Cortex of kidney (tissue), 1 donor: ENCODE measurements at places on chromosomes 4 and X.

- DNase-seq, result no peak
Measured at GRCh38 chr4:155545456-155545855, 121.2 kb upstream of the GUCY1A1 start.

GRCh38 chr4:47668810-47669408, 169.0 kb downstream of the CORIN start:
- no peak for DNase-seq

GRCh38 chr4:162622664-162623063, 458.9 kb upstream of the FSTL5 start:
- DNase-seq, result no peak

DNA sequence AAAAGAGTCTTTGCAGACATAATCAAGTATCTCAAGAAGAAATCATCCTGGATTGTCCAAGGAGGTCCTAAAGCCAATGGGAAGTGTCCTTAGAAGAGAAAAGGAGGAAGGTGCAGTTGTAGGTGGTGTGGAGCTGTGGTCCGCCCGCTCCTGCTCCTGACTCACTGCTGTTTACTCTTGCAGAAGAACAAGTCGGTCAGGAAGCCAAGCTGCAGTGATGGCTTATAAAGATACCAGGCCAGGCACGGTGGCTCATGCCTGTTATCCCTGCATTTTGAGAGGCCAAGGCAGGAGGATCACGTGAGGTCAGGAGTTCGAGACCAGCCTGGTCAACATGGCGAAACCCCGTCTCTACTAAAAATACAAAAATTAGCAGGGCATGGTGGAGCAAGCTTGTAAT, 66.4 kb upstream of the ATP6AP2 start:
- no peak for DNase-seq

DNA sequence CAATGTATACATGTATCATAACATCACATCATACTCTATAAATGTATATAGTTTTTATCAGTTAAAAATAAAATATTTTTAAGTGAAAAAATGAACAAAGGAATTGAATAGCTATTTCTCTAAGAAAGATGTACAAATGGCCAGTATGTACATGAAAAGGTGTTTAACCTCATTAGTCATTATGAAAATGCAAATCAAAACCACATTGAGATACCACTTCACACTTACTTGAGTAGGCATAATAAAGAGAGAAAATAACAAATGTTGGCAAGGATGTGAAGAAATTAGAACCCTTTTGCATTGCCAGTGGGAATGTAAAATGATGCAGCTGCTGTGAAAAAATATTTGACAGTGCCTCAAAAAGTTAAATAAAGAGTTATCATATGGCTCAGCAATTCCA, 95.5 kb downstream of the IRS4 start:
- no peak for DNase-seq

GRCh38 chr4:20684852-20685763, 15.2 kb upstream of the PACRGL start:
- no peak for DNase-seq

GRCh38 chr4:83582289-83582785, 46.4 kb downstream of the GPAT3 start:
- no peak for DNase-seq

DNA sequence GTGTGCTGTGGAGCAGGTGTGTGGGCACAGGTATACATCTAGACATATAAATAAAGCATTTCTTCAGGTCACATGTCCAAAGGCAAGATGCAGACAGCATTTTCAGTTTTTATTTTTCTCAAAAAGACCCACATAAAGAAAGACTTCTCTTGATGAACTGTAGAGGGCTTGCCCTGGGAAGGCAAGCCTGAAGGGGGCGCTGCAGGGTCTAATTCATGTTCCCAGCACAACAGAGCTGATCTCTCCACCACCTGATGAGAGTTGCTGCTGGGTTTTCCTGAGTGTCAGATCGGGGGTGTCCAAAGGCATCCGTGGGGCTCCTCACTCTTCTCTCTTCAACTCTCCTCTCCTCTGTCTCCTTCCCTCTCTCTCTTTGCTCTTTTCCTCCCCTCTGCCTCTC, 26.6 kb downstream of the ADRA2C start:
- DNase-seq, result no peak

- no peak for DNase-seq
Measured at GRCh38 chr4:16140879-16141249, 57.0 kb upstream of the PROM1 start.

DNA sequence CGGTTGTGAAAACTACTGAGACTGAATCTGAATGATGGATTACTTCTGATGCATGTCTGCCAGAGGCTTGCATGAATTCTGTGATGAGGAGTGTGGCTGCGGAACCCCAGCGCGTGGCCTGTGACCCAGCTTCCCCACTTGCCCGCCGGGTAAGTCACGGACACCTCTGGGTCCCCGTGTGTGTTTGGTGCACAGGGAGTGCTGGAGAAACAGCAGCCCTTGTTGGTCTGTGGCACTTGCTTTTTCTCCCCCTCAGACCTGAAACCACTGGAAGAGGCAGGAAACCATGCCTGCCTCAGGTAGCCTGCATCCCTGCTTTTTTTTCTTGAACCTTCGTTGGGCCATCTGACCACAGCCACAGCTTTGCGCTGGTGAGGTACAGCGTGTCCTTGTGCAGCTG, 51.9 kb upstream of the TADA2B start:
- DNase-seq, result no peak

DNA sequence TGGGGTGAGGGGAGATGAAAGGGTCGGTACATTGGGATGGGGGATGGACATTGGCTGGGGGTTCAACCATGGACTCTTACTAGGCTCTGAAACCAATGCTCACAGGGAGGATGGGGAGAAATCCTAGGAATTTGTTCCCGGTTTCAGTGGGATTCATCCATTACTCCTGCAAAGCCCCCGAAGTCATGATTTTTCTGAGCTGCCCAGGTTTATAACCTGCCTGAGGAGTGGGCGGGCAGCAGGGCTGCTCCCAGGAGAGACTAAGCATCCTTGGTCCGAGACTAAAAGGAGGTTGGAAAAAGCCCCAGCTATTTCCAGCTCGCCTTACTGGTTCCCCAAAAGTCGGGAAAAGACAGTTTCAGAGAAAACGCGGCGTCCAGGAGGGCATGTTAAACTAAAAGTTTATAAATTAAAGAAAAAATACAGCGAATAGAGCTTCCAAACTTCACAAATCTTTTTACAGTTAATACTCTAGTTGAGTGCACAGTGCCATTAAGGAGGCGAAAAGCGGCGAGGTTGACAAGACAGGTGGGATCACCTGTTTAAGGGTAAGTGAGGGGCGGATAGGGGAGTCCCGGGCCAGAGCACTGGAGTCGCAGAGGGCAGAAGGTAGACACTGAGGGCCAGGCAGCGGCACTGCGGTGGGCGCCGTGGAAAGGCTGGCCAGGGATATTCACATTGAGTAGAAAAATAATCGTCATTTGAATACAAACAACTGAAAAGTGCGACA, 3.7 kb downstream of the NKX3-2 start:
- DNase-seq, result no peak

- DNase-seq, result no peak
Measured at GRCh38 chr4:85793233-85793585, 318.3 kb downstream of the ARHGAP24 start.

DNA sequence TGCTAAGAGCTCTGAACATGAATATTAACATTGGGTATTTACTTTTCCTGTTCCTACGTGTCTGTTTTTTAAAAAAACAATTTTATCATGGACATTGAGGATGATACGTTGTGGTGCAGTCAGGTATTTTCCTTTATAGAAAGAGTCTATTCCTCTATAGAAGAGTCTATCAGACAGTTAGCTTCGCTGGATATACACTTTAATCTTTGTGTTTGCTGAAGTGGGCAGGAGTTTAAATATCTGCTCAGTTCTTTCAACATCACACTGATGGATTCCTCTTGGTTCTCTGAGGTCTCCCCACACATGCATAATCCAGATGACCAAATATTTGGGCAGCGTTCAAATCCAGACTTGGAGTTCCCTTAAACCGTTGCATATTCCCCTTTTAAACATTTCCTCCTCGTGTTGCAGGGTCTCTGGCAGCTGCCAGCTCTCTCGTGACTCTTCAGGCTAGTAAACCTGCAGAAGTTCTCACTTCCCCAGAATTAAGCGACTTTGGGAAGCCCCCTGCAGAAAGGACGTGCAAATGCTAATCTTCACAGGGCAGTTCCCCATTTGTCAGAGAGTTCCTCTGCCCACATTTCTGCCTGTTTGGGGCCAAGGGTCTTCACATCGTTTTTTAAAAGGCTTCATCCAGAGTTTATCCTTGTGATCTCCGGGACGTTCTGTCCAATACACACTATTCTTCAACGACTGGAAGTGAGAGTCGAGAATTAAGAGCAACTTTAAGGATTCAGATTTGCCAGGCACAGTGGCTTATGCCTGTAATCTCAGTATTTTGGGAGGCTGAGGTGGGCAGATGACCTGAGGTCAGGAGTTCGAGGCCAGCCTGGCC, 20.5 kb upstream of the DHRSX start:
- DNase-seq, result no peak

- no peak for DNase-seq
Measured at GRCh38 chr4:19924761-19925160, 326.9 kb upstream of the SLIT2 start.

DNA sequence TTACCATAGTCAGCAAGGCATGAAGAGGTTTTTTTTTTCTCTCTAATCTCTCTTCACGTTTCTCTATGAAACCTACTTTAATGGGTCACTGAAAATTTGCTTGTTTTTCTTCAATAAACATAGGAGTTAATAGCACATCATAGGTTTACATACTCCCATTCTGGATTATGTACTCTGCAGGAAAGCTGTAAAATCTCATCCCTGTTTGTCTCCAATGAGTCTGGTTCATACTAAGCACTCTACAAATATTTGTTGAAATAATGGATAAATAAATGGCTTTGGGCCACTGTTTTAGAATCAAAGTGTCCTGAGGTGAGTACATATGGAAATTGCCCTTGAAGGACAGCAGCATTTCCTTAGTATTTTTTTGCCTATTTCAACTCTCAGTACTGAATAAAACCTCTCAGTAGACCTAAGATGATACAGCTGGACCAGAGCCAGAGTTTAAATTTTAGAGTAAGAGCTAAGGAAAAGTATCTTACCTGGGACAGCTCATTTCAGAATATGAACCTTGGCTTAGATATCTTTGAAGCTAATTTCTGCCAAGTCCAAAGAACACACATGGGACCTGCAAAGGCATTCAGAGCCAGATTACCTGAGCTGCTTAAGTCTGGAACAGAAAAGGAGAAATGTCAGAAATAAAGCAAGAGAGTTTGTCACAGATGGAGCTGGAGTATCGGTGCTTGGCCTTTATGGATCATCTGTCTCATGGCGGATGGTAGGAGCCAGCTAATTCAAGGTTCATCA, 34.4 kb downstream of the PF4 start:
- no peak for DNase-seq

- no peak for DNase-seq
Measured at GRCh38 chrX:104427693-104428092, 138.3 kb upstream of the IL1RAPL2 start.

DNA sequence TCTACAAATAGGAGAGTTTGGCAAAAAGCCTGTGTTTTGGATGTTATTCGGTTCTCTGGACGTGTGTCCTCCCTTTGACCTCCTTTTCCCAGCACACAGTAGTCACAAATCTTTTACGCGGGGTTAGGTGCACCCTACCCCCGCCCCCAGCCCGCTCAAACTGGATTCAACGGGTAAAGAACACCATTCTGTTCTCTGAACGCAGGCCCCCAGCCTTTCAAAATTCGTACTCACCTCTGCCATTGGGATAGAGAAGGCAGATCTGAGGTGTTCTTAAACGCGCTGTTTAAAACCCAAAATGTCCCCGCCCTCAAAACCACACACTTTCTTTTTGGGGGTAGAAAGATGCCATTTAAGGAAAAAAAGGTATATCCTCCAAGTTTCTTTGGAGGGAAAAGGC, 2.7 kb downstream of the LEF1 start:
- DNase-seq, result no peak

- DNase-seq, result no peak
Measured at GRCh38 chr4:52575406-52575805, 83.7 kb downstream of the USP46 start.

DNA sequence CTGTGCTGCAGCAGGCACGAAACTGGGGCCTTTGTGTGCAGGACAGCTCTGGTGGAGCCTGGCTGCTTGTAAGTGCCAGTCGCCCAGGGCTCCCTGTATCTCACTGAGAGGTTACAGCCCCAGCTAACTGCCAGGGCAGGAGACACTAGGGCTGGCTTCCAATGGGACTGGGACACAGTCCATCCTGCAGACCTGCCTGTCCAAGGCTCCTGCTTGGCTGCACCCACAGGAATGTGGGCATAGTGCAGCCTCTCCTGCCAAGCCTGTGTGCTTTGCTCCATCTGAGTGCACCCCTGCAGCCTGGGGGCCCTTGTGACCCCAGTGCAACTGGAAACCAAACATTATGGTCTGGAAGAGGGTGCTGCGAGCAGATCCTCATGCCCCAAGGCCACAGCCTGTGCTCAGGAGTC, 144.0 kb downstream of the ADAM29 start:
- DNase-seq, result no peak

DNA sequence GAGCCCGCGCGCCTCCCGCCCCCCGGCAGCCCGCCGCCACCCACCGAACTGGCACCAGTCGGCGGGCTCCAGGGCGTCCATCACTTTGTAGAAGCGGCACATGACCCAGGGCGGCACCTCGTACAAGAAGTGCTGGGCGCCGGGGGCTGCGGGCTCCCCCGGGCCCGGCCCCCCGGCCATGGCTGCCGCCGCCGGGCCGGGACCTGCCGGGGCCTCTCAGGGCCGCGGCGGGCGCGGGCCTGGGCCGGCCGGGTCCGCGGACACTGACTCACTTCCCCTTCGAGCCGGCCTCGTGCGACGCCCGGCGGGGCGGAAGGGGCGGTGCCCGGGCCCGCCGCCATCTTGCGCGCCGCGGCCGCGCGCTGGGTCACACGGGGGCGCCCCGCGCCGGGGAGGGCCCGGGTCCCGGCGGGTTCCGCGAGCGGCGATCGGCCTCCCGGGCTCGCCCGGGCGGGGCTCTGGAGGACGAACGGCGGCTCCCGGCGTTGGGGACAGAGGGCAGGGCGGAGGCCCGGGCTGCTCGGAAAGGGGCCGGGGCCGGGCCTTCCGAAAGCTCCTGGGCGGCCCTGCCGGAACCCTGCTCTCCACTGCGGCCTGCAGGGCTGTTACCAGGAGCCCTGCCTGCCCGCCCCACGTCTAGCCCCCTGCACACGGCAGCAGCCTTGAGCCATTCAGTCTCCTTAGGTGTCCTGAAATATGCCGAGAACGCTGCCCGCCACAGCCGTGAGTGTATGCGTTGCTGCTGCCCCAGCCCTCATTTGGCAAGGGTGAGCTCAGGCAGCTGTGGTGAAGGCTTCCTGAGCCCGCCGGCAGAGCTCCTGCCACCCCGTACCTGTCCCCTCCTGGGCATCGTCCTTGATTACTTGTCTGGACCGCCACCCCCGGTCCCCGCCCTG, at the start of gene IRAK1:
TSS of gene IRAK1 (minus strand) at position 270 of the 896 bp plus-strand sequence. CDS start at position 180, 90 bp downstream.
- DNase-seq, result no peak

GRCh38 chr4:42638993-42639392, 17.9 kb downstream of the ATP8A1 start:
- no peak for DNase-seq

DNA sequence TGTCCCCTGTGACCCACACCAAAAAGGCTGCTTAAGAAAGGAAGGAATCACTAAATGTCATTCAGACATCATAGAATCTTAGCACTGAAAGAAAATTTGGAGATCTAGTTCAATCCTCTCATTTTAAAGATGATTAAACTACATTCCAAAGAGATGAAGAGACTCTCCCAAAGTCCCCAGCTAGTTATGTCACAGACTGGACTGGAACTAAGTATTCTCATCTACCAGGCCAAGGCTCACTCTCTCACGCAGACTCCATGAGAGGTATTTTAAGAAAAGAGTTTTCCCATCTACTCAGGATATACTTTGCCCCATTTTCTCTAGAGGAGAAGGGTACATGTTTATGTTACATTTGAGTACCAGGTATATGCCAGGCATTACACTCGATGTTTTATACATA, 6.9 kb downstream of the FABP2 start:
- DNase-seq, result no peak

- no peak for DNase-seq
Measured at GRCh38 chr4:3417448-3417847, 24.3 kb upstream of the HGFAC start.
